ENCODE measurements at places on chromosomes 1 and 21.
A peak's percentile ranks its signal among the peaks of the same experiment; 100 is the strongest.

DNA sequence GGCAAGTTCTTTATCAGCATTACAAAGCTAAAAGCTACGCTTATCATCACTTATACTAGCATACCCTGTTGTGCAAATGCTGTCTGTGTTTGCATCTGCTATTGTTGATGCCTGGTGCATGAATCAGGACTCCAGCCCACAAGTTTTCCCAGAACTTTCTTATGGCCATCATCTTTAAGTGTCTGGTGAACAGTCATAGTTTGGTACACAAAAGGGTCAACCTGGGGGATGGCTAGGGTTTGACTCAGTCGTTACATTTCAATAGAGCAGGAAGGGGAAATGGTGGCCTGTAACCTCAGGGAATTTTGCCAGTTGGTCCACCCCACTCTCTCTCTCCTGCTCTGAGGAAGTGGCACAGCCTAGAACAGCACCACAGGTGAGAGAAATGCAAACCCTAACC, 35.4 kb downstream of the SELL start:
- no peak for DNase-seq

- DNase-seq = no peak
These were observed 384.2 kb upstream of the DUSP10 start for GRCh38 chr1:222126052-222126451.

- peak; percentile 74 for DNase-seq
These were observed 157.2 kb upstream of the KAZN start for GRCh38 chr1:14441302-14441741.

GRCh38 chr1:168202941-168203654, 22.7 kb upstream of the SFT2D2 start:
- peak; percentile 91 for DNase-seq

- peak; percentile 42 for DNase-seq
These were observed at the start of gene BCAN for GRCh38 chr1:156641761-156642264. BCAN (plus strand) TSS chr1:156642117; CDS start chr1:156646055, 3,938 bp downstream.

DNA sequence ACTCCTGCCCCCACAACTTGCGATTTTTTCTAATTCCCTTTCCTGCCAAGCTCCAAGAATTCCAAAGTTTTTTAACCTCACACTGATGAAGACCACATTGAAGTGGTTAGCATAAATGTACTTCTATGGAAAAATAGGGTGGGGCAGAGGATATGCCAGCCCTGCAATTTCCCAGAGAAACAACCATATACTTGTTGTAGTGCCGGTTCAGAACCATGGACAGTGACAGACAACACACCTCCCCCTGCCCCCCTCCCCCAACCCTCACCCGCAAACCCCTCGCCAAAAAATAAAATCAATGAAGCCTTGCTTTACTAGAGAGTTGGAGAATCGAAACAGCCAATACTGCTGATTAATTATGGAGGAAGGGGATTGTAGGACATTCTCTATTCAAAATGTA, 109.5 kb upstream of the GRIK3 start:
- DNase-seq = no peak

- no peak for DNase-seq
These were observed 130.9 kb upstream of the ZBTB40 start for GRCh38 chr1:22320587-22321344.

DNA sequence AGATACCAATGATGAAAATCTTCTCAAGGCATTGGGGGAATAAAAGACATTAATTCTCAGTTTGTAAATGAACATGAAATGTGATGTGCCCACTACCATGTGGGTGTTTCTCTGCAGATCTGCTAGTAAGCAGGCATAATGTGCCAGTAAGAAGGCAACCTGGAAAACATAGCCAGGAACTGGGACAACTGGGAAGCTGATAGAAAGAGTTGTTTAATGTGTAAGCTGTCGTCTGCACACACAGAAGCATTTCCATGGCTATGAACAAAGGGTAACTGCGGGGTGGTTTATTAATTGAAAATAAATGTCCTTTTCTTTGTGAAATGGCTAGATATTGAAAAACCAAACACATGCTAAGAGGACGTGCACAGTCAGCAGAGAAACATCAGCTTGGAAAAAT, 52.0 kb downstream of the ZC3H11B start:
- no peak for DNase-seq

GRCh38 chr1:24484199-24484598, 18.4 kb upstream of the RCAN3 start:
- DNase-seq = no peak

- DNase-seq = peak; percentile 19
These were observed 7.4 kb downstream of the WDR77 start for GRCh38 chr1:111441573-111442192.

DNA sequence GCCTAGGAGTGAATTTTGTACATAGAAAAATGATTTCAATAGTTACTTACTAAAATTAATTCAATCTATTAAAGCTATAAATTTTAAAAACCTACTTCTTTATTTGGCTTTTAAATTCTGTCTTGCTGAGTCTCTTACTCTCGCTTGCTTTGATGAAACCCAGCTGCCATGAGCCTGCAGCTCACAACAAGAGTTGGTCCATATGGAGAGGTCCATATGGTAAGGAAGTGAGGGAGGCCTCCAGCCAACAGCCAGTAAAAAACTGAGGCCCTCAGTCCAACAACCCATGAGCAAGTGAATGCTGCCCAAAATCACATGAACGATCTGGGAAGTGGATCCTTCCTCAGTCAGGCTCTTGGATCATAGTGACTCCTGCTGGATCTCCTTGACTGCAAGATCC, 89.9 kb upstream of the CXADR start:
- DNase-seq = no peak

DNA sequence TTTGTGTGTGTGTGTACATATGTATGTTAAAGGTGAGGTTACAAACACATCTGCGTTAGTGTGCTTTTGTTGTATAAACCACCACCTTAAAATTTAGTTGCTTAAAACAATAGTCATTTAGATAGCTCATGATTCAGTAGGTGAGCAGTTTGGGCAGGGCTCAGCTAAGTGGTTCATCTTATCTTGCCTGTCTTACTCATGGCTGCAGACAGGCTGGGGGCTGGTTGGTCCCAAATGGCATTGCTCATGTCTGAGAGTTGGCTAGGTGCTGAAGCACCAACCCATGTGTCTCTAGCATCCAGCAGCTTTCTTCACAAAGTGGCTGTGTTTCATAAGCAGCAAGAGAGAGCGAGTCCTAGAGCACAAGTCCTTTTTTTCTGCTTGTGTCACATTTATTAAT, 91.4 kb downstream of the MACF1 start:
- DNase-seq = no peak

- DNase-seq = no peak
These were observed at the start of gene LCE1D for GRCh38 chr1:152796421-152796820. LCE1D (plus strand) TSS chr1:152796721; CDS start chr1:152797795, 1,074 bp downstream.

DNA sequence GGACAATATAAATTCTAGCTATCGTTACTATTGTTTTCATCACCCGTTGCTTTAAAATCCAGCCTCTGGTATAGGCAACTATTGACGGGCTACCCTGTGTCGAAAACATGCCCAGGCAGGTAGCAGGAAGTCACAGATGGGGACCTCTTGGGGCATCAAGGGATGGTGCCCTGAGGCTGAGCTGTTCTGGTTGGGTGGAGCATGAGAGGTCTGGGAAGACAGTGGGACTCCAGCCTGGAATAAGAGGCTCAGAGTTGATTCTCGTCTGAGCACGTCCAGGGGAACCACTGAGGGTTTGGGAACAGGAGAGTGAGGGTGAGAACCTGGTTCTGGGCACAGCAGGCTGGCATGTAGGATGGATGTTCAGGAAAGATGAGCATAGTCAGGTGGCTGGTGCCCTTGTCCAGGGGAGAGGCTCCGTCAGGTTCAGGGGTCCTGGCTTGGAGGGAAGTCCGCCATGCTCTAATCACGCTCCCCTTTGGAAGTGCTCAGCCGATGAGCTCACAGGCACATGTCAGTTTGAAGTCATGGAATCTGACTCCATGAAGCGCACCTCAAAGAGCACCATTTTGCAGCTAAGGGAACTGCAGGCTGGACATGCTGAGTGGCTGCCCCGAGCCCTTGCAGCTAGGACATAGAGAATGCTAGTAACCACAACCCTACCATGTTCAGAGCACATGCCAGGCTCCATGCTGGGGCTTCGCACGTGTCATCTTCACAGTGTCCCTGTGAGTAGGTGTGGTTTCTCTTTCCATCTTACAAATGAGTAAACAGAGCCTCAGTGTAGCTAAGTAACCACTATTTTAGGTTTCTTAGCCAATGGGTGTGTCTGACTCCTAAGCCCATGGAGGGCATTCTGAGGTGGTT, 21.0 kb downstream of the PCSK9 start:
- DNase-seq = no peak

DNA sequence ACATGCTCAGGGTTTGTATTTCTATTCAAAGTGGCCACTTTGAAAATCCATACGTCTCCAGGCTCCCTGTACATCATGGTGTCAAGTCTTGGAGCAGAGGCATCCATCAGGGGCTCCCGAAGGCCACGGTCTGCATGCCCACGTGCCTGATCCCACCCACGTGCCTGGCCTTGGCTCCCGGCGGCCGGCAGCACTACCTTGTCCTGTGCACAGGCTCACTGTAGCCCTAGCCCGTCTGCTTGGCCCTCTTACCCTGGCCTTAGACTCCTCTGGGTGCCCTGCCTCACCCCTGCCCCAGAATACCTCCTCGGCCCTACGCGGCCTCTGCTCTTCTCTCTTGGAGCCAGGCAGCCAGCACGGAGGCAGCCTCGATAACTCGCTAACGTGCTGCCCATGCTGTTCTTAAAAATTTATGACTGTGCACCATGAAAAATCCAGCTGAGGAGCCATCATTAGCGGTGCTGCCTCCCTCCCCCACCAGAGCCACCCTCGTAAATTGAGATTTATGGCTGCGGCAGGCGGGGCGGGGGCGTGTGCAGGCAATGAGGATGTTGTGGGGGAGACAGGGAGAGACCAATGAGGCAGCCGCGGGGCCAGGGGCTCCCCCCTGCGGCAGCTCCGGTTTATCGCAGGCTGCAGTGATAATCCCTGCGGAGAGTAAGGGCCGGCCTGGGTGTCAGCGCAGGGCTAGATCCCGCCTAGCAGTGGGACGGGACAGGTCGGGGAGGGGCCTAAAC, 24.6 kb downstream of the DMAP1 start:
- peak; percentile 73 for DNase-seq

DNA sequence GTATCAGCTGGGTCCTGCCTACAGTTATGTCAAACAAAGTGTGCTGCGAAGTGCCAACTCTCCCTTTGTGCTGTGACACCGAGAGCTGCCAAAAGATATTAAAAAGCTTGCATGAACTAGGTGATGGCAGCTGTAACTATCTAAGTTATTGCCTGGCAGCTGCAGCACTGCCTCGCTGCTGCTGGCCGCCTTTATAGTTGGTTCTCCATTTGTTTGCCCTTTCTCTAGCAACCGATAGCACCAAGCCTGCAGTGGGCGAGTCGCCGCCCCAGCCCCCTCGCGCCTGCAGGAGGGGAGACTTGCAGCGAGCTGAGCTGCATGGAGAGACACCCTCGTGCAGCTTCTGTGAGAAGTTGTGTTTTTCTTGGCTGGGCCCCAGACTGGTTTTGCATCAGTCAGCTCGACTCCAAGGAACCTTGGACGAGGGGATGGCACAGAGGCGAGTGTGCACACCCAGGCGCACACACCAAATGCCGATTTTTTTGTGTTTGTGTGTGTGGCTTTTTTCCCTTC, 330.6 kb downstream of the RPS6KC1 start:
- DNase-seq = no peak

GRCh38 chr1:156128654-156129597, 14.4 kb downstream of the LMNA start:
- DNase-seq = peak; percentile 66

Data from GM03348 (cell line).